ENCODE measurements at places on chromosomes 7 and 10.

DNA sequence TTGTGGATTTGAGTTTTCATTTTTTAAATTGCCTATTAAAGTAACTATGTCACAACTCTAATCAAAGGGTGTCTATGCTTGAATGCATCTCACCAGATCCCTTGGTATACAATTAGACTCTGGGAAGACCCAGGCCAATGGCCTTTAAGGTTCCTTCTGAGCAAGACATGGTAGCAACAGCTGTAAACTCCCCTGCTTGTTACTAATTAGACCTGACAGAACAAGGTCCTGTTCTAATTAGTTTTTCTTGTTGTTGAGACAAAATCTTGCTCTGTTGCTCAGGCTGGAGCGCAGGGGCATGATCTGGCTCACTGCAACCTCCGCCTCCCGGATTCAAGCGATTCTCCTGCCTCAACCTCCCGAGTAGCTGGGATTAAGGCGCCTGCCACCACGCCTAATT, 2.9 kb downstream of the MYH16 start:
- DNase-seq = no peak

DNA sequence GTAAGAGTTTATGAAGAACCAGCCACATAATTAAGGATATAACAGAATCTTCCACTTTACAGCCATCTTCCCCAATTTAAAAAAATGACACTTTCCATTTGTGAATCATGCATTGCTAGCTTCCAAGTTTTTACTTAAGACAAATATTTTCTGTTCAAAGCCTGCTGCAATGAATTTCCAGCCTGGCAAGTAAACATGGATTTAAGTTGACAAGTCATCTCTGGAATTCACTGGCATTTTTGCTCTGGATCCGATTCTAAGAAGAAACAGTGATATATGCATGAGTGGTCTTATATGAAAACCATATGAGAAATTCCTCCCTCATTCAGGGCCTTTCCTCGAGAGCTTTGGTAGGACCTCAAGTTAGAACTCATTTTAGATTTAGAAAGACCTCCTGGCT, 116.1 kb upstream of the CDCA7L start:
- no peak for DNase-seq

GRCh38 chr7:149460493-149461277, at the start of gene ZNF777:
ZNF777 (minus strand) TSS chr7:149461062; CDS start chr7:149456022, 5,040 bp downstream.
- DNase-seq = peak; percentile 75

- no peak for DNase-seq
Measured at GRCh38 chr10:46006219-46006618, 24.2 kb downstream of the NCOA4 start.

GRCh38 chr10:117249493-117250093, 8.7 kb downstream of the SLC18A2 start:
- DNase-seq = no peak

GRCh38 chr7:142817506-142817905, 37.4 kb upstream of the EPHB6 start:
- no peak for DNase-seq

- no peak for DNase-seq
Measured at GRCh38 chr10:34156781-34157425, 658.2 kb downstream of the PARD3 start.

GRCh38 chr10:1464881-1465417, 272.4 kb downstream of the ADARB2 start:
- no peak for DNase-seq

GRCh38 chr10:65723525-65723924, 1202.3 kb upstream of the LRRTM3 start:
- DNase-seq = no peak

DNA sequence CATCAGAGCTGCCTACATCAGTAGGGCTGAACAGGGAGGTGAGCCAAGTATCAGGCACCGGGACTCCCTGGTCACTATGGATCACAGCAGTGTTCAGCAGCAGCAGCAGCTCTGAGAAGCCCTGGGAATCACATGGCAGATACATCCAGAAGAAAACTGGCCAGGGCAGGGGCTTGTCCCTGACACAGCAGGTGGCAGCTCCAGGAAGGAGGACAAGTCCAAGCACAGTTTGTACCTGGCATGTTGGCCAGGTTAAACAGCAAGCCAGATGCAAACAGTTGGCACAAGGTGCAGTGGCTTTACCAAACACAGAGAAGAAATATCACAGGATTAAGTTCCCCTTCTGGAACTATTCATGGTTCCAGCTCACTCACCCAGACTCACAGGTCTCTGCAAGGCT, 139.4 kb downstream of the KCNMA1 start:
- no peak for DNase-seq

DNA sequence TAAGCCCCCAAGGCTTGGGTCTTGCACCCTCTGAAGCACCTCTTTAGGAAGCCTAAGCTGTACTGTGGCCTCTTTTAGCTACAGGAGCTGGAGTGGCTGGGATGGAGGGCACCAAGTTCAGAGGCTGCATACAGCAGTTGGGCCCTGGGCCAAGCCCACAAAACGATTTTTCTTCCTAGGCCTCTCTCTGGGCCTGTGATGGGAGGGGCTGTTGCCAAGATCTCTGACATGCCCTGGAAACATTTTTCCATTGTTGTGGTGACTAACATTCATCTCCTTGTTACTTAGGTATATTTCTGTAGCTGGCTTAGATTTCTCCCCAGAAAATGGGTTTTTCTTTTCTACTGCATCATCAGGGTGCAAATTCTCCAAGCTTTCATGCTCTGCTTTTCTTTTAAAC, 375.7 kb upstream of the NPSR1 start:
- DNase-seq = no peak

- DNase-seq = no peak
Measured at GRCh38 chr10:14409247-14409646, 78.5 kb upstream of the FRMD4A start.

DNA sequence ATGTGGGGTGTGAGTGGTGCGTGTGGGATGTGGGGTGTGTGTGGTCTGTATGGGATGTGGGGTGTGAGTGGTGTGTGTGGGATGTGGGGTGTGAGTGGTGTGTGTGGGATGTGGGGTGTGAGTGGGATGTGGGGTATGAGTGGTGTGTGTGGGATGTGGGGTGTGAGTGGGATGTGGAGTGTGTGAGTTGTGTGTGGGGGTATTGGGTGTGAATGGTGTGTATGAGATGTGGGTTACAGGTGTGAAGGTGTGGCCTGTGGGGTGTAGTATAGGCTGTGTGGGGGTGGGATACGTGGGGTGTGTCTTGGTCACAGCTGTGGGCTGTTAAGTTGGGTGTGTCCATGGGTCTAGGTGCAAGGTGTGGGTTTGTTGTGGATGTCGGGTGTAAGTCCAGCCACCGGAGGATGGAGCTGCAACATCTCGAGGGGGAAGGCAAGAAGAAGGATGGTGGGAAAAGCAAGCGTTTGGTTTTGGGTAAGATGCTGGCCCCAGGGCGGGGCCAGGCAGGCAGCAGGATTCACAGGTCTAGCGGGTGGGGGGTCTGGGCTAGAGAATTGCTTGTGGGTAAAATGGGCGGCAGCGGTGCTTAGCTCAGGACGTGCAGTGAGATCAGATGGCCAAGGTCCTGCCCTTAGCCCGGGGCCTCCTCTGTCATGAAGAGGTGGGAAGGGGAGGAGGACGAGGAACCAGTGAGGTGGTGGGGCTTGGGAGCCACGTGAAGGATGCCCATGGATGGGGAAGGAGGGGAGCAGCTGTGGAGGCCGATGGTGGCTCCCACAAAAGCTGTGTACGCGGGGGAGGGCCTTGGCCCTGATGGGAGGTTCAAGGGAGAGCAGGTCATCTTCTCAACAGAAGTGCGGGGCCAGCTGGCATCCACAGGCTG, 60.1 kb downstream of the CFAP46 start:
- no peak for DNase-seq

DNA sequence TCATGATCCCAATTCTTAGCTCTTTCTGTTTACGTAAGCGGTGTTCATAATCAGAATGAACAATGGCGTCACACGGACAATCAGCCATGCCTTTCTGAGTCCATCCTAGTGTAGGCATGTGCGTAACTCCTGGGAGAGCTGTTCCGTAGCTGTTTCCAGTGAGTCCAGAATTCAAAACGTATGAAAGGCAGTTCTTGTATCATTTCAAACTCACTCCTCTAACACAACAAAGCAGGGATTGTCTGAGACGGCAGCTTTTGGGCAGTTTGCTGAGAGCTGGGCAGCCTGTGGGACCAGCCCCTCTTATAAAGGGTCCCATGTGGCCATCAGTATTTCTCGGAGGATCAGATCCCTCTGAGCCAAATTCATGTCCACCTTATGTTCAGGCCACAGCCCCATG, 43.4 kb downstream of the PSPH start:
- DNase-seq = no peak

- DNase-seq = no peak
Measured at GRCh38 chr7:32948202-32948601, 9.0 kb upstream of the FKBP9 start.

GRCh38 chr10:18684953-18685352, 25.7 kb downstream of the ARL5B start:
- no peak for DNase-seq

- DNase-seq = no peak
Measured at GRCh38 chr7:55657654-55658053, 85.4 kb upstream of the VOPP1 start.

- DNase-seq = no peak
Measured at GRCh38 chr7:53340220-53340619, 304.8 kb downstream of the POM121L12 start.

DNA sequence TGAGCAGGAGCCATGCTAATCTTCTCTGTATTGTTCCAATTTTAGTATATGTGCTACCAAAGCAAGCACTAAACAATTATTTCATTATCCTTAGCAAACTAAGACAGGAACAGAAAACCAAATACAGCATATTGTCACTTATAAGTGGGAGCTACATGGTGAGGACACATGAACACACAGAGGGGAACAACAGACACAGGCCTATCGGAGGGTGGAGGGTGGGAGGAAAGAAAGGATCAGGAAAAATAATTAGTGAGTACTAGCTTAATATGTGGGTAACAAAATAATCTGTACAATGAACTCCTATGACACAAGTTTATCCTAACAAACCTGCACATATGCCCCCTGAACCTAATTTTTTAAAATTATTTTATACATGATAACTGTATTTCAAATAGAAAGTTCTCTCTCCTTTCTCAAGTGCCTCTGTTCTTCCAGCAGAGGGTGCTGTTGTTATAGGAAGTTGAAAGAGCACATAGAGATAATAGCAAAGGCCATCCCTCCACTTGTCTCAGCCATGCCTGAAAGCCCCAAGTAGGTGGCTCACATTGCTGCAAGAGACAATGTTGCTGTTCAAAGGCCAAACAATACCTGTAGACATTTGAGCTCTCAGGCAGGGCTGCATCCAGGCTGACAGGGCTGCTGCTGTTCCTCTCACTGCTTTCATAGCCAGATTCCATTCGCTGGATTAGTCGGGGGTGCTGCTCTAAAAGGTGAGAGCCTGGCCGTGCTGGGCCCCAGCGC, 33.4 kb upstream of the PPP3CB start:
- peak; percentile 6 for DNase-seq

GRCh38 chr7:129741743-129742213, 130.3 kb downstream of the NRF1 start:
- peak; percentile 21 for DNase-seq

- DNase-seq = no peak
Measured at GRCh38 chr10:52609626-52610240, 162.9 kb downstream of the MBL2 start.

GRCh38 chr10:5419466-5420094, 7.2 kb downstream of the NET1 start:
- no peak for DNase-seq

DNA sequence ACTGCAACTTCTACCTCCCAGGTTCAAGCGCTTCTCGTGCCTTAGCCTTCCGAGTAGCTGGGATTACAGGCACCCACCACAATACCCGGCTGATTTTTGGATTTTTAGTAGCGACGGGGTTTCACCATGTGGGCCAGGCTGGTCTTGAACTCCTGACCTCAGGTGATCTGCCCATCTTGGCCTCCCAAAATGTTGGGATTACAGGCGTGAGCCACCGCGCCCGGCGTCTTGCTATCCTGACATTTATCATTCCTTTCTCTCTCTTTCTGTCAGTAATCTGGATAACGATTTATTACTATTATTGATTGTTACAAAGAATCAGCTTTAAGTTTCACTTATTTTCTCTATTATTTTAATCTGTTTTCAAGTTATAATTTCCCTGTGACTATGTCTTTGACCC, 548.4 kb downstream of the CNTNAP2 start:
- DNase-seq = no peak

DNA sequence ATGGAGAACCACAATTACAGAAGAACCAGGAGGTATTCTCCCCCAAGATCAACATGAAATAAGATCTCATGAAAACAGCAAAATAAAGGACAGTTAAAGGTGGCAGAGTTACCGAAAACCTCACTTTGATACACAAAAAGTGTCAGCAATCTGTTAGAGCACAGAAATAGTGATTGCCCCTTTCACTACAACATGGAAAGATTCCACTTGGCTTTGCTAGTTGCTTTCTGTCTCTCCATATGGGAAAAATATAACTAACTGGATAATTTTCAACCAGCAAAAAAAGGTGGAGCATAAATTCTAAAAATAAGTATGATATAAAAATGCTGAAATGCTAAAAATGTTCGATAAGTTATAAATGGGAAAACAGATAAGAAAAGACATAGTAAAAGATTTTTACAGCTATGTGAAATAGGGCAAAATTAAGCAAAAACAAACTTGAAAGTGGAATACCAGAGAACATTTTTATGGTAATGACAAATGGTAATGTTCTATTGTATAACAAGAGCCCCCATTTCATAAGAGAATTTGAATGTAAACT, 90.2 kb downstream of the GPR85 start:
- no peak for DNase-seq

DNA sequence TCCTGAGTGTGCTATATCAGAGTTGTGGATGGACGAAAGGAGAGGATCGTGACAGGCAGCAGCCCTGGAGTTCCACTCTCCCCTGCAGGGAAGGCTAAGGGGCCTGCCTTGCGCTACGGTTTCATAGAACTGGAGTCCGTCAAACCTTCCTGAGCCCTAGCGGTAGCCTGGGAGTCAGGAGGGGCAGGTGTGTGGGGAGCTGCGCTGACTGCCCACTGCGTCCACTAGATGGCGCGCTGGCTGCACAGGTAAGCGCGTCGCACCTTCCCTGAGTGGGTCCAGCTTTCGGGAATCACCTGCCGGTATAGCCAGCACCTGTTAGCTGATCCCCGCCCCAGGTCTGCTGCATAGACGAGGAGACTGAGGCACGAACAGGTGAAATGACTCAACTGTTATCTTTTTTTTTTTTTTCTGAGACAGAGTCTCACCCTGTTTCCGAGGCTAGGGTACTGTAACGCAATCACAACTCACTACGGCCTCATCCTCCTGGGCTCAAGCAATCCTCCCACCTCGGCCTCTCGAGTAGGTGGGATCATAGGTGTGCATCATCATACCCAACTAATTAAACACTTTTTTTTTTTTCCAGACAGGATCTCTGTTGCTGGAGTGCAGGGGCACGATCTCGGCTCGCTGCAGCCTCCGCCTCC, 20.2 kb upstream of the BAIAP2L1 start:
- peak; percentile 3 for DNase-seq

GRCh38 chr10:102431452-102432124, 786 bp downstream of the CUEDC2 start:
- DNase-seq = no peak

- no peak for DNase-seq
Measured at GRCh38 chr7:108284349-108285002, 154.3 kb upstream of the LAMB4 start.

GRCh38 chr7:140003913-140004382, 58.8 kb downstream of the PARP12 start:
- DNase-seq = no peak
